ENCODE measurements at places on chromosomes 13 and 19.

GRCh38 chr19:6048793-6049405, 61.4 kb downstream of the RFX2 start:
- DNase-seq = peak; percentile 82

- DNase-seq = no peak
Observed at GRCh38 chr13:94345374-94346195, 133.9 kb downstream of the DCT start.

GRCh38 chr13:97255515-97256021, 33.4 kb downstream of the MBNL2 start:
- no peak for DNase-seq

GRCh38 chr13:29125934-29126424, 305.8 kb downstream of the MTUS2 start:
- DNase-seq = no peak

DNA sequence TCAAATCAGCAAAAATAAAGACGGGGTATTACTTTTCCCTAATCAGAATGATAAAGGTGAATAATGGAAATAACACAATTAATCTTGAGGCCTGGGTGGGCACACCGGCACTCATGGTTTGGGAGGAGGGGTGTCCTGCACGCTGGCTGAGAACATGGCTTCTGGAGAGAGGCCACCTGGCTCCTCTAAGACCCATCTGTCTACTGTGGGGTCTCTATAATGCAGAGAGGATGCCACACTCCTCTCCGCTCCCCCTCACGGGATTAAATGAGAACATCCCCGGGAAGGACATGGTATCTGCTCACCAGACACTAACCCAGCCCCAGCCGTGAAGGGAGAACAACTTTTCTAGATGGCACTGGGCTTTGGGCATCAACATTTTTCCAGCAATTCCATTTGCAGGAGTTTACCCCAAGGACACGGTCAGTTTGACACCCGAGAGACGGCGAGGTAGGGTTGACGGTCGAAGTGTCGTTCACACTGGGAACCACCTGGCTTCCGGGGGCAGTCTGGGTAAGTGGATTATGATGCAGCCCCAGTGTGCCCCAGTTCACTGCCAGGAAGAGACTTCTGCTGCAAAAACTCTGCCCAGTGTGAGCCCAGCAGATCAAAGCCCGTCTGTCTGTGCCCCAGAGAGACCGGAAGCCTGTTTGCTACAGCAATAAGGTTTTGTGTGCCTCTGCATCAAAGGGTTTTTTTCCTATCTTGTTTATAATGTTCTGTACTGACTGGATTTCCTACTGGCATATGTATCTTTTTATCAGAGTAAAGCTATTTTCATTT, 56.6 kb downstream of the CEBPG start:
- DNase-seq = peak; percentile 34

DNA sequence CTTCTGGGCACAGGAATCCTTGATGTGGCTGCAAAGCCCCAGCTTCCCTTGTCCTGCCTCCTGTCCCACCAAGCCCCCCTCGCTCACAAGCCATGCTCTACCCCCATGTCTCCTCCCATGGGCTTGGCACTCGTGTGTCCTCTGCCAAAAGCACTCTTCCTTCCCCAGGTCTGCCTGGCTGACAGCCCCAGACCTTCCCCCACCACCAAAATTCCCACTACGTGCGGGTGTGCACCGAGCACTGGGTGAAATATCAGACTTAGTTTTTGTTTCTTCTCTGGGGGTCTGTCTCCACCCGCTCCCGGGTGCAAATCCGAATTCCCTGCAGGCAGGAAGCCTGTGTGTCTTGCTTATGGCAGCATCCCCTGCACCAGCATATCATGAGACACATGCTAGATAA, 5.9 kb upstream of the VSTM2B start:
- no peak for DNase-seq

- peak; percentile 43 for DNase-seq
Observed at GRCh38 chr19:33395561-33396550, 22.3 kb downstream of the CEBPG start.

GRCh38 chr13:23651887-23652286, 81.7 kb downstream of the TNFRSF19 start:
- no peak for DNase-seq

GRCh38 chr13:37338726-37339385, 233.4 kb upstream of the CSNK1A1L start:
- no peak for DNase-seq

GRCh38 chr13:40206241-40207000, 460.0 kb downstream of the FOXO1 start:
- no peak for DNase-seq
